ENCODE measurements at places on chromosomes 3 and 15. TPM values are rescaled to one million over a fixed set of nuclear protein-coding genes. Genes with fewer than 3 reads are reported as not detected.

The ANKUB1 gene
- not detected for total RNA-seq

The RPP14 gene
- 15.7 TPM for total RNA-seq

- H3K27ac ChIP-seq = peak within 1 kb of the TSS; percentile 90
- no peaks in the 10 kb centered on the region for H3K27me3 ChIP-seq
- peak within 1 kb of the TSS; percentile 80 for H3K4me3 ChIP-seq
- H3K4me1 ChIP-seq = peaks cover 43% of the 10 kb centered on the region
Measured at GRCh38 chr15:73683777-73684580, at the start of gene CD276. TSS of gene CD276 (plus strand) at chr15:73684383. CDS start at chr15:73699640, 15,257 bp downstream.

- no peak for DNase-seq
- H3K27ac ChIP-seq = no peak overlapping the region
- peaks cover 10% of the 10 kb centered on the region for H3K4me1 ChIP-seq
- H3K27me3 ChIP-seq = no peaks in the 10 kb centered on the region
- H3K36me3 ChIP-seq = no peaks in the 10 kb centered on the region
- H3K4me3 ChIP-seq = no peak overlapping the region
Measured at GRCh38 chr3:143083781-143084180, 35.8 kb upstream of the CHST2 start.

DNA sequence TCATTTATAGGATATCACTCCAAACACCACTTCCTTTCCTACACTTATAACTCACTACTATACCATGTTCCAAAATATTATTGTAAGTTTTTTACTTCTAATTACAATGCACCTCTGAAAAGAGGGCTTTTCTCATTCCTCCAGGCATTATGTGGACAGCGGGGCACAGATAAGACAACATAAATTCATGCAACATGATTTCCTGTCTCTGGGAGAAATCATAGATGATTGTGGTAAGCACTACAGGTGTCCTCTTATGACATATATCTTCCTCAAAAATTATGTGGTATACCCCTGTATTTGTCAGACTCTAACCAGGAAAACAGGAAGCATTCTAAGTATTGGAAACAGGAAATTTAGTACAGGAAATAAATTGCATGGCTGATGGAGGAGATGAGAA is 45.7 kb upstream of the INO80 start:
- H3K27me3 ChIP-seq = no peaks in the 10 kb centered on the region
- peaks cover 14% of the 10 kb centered on the region for H3K4me1 ChIP-seq
- peak overlapping the region; percentile 43 for H3K27ac ChIP-seq
- H3K4me3 ChIP-seq = no peak overlapping the region
- H3K36me3 ChIP-seq = no peaks in the 10 kb centered on the region
